ENCODE measurements at places on chromosomes 12 and 14. TPM values are rescaled to one million over a fixed set of nuclear protein-coding genes. Genes with fewer than 3 reads are reported as not detected.

Gene LAG3
- not detected for total RNA-seq

Gene ENDOU
- not detected for total RNA-seq

Gene HVCN1
- 2.9 TPM for total RNA-seq

Gene TPH2
- under 0.01 TPM for total RNA-seq

Gene IL26
- 2.4 TPM for total RNA-seq

Gene ETFBKMT
- 4.7 TPM for total RNA-seq

Gene TAS2R14
- total RNA-seq: 7.2 TPM

Measured in osteoblast (primary cell).